Panc1 (cell line): ENCODE measurements at places on chromosomes 7 and 10. TPM values are rescaled to one million over a fixed set of nuclear protein-coding genes. Genes with fewer than 3 reads are reported as not detected.

The SMIM30 gene
- 10.1 TPM for total RNA-seq

DNA sequence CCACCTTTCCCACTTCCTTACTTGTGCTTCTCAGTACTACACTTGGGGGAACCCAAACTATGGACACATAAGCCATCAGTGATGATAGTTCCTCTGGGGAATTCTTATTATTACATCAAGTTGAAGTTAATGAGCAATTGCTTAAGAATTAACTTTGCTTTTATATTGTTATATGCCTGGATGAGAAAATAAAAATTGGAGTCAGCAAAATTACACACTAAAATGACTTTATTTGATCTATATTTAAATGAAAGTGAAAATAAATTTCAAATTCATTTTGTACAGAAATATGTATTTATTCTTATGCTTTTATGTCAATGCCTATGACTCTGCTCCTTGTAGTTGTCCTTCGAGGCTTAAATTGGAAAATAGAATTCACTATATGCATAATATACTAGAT is 149.4 kb upstream of the KCND2 start:
- no peak for DNase-seq

GRCh38 chr7:105766421-105767073 is 109.9 kb downstream of the ATXN7L1 start:
- DNase-seq = no peak

The ITIH5 gene
- total RNA-seq = not detected

GRCh38 chr7:120278773-120279172 is 5.8 kb downstream of the KCND2 start:
- DNase-seq = no peak

GRCh38 chr10:98445200-98445812 is 1.4 kb downstream of the HPS1 start:
- DNase-seq = no peak

DNA sequence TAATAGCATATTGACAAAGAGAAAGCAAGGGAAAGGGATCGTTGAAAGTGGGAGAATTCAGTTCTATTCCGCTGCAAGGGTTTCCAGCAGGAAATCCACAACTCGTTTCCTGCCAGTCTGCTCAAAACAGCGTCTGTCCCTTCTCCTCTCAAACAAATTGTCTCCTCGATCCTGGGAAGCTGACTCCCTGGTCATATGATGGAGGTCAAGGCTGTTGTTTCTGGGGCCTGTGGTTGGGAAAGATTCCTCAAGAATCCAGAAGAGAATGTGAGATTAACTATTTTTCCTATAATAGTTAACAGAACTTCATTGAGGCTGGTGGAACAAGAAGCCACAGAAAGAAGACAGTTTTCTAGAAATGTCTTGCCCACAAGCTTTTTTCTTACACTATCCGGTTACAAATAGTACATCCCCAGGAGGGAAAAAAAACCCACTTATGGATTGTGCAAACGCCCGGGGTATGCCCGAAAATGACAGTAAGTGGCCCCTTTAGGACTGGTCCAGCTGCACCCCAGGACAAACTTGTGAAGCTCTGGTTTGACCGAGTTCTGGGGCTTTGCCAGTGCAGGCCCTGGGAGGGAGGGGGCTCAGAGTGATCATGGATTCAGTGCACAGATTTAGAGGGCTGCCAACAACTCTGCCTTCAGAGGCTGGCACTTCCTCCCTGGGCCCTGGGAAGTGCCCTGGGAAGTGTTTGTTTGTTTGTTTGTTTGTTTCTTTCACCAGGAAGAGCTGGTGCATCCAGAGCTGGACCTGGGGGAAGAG is 49.4 kb upstream of the CTBP2 start:
- DNase-seq = no peak

The CYP2W1 gene
- 0.74 TPM for total RNA-seq

- DNase-seq = no peak
Measured at GRCh38 chr7:158805414-158805813, 23.9 kb downstream of the ESYT2 start.

DNA sequence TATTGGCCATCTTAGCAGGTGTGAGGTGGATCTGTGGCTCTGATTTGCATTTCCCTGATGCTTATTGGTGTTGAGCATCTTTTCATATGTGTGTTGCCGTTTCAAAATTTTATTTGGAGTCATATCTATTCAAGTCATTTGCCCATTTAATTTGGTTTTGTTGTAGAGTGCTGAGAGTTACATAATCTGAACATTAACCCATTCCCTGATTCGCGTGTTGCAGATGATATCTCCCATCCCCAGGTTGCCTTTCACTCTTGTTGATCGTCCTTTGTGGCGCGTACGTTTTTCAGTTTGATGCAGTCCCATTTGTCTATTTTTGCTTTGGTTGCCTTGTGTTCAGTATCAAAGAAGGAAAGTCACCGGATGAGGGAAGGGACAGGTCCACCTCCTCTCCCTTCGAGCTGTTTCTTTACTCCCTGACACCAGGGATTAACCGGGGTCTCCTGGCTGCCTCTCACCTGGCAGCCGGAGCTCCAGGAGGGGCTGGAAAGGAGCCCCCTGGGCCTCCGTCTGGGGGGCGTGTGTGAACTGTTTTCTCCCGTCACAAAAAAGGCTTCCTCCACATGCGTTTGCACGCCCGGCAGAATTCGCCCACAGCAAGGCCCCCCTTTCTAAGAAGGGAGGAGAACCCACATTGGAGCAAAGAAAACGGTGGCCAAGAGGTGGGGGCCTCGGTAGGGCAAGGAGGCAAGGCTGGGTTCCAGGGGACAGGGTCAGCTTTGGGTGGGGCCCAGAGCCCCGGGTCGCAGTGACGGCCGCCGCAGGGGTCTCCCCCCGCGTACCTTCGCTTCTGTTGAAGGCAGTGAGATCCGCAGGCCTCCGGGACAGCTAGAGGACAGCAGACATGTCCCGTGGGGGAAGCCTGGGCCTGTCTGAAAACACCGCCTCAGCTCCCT is 8.3 kb downstream of the MNX1 start:
- no peak for DNase-seq

- no peak for DNase-seq
Measured at GRCh38 chr7:101172854-101173751, 7.0 kb downstream of the NAT16 start.

GRCh38 chr7:42189535-42189934 is 47.5 kb downstream of the GLI3 start:
- DNase-seq = no peak

DNA sequence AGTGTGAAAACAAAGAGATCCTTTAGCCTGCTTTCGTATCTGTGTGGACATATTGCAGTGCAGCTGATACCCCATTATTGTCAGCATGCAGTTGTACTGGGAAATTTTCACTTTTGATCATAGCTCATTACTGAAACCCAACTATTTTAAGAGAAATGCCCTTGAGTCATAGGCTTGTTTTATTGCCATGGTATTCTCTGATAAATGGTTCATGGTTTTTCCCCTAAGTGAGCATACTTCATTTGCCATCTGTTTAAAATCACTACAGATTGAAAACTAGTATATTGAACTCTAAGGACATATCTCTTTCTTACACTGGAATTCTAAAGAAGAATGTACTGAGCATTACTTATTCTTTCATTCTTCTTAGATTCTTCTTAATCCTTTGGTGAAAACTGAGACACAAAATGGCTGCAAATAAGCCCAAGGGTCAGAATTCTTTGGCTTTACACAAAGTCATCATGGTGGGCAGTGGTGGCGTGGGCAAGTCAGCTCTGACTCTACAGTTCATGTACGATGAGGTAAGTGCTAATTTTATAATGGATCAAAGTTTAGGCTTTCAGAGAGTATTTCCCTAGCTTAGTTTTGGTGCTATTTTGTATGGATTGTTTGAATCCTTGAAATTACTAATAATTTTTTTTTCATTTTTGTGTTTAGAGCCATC is 63.0 kb downstream of the RALA start:
- DNase-seq = no peak

DNA sequence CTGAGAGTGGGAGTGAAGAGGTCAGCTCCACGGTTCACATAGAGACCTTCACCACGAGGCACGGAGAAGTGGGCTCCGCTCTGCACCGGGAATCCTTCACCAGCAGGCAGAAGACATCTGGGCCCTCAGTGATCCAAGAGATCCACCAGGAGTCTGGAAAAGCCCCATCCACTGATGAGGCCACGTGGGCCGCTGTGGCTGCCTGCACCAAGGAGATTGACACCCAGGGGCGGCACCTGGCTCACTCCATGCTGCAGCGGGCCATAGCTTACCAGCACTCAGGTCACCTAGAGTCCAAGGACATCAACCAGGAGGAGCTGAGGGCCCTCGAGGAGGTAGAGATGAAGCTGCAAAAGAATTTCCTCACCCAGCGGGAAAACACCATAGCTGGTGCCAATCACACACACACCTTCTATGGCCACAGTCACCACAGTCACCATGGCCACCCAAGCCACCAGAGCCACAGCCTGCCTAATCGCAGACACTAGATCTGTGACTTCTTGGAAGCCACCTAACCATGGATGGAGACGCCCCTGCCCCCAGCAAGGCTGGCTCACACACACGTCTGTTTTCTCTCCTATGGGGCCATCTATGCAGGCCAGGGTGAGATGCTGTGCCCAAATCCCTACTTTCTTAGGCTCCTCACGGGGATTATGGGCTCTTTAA is 694 bp downstream of the C10orf62 start:
- DNase-seq = no peak

DNA sequence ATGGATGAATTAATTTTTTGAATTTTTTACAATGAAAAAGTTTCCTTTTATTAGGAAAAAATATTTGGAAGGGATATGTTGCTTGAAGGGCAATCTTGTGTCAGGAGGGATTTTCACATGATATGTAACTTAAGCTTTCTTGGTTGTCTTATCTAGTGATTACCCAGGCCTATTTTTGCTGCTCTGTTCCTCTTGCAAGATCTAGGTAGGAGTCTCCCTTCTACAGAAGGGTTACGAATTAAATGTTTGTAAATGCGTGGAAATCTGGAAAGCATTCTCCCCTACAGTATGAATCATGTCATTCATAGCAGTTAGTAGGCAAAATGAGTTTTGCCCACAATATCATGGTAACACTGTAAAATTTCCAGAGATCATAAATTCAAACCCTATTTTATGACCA is 57.7 kb upstream of the CDK14 start:
- no peak for DNase-seq

The FFAR4 gene
- total RNA-seq = 0.92 TPM

The PRF1 gene
- not detected for total RNA-seq

GRCh38 chr10:72334196-72334824 is 20.4 kb downstream of the DNAJB12 start:
- DNase-seq = no peak

- no peak for DNase-seq
Measured at GRCh38 chr7:92039900-92040299, 94.4 kb downstream of the CYP51A1 start.

The ABCC2 gene
- total RNA-seq = 6.5 TPM

- no peak for DNase-seq
Measured at GRCh38 chr10:64731016-64731415, 1209.8 kb downstream of the REEP3 start.

DNA sequence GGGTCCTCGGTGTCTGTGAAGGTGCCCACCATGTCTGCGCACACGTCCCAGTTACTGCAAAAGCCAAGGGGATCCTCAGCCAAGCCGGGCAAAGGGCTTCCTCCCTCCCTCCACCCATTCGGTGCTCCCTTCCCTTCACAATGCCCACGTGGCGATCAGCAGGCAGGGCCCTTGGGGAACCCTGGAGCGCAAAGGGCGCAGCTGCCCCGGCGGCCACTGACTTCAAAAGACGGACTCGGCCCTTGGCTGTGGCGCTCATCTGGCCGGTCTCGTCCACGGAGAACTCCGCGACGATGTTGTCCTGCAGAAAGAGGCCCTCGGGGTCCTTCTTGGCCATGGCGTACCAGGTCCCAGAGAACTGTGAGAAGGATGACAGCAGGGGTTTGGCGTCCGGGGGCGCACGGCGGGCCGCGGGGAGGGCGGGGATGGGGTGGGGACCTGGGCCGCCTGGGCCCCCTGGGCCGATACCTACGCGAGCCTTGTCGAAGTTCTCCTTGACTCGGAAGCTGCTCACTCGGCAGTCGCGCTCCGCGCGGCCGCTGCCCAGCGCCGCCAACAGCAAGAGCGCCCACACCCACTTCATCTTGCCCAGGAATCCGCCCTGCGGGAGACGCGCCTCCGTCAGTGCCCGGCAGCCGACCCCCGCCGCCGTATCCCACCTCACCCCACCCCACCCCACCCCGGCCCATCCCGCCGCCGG is 439 bp downstream of the RBP4 start:
- no peak for DNase-seq

The HOXA10 gene
- 0.41 TPM for total RNA-seq

The AKR1D1 gene
- total RNA-seq = not detected

GRCh38 chr7:100469227-100470044 is 5.4 kb upstream of the SPACDR start:
- DNase-seq = peak; percentile 66

- DNase-seq = no peak
Measured at GRCh38 chr7:129882531-129882930, 70.2 kb downstream of the UBE2H start.

- no peak for DNase-seq
Measured at GRCh38 chr10:63673846-63674245, 152.6 kb downstream of the REEP3 start.

DNA sequence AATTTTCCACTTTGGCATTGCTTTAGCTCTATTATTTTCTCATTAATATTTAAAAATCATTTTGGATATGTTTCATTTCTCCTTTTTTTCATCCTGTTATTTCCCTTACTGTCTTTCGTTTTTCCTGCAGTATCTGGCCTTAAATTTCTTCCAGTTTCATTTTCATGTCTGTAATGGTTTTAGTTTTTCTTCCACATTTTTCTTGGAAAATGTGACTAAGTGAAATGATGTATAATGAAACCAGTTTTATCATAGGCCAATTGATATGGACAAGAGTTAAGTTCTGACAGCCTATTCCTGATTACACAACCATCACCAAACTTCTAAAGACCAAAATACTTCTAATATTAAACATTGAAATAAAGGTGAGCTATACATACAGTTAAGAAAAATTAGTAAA is 158.5 kb downstream of the LHFPL3 start:
- no peak for DNase-seq

The C7orf33 gene
- not detected for total RNA-seq

GRCh38 chr10:3111621-3112163 is 44.3 kb downstream of the PFKP start:
- DNase-seq = no peak

DNA sequence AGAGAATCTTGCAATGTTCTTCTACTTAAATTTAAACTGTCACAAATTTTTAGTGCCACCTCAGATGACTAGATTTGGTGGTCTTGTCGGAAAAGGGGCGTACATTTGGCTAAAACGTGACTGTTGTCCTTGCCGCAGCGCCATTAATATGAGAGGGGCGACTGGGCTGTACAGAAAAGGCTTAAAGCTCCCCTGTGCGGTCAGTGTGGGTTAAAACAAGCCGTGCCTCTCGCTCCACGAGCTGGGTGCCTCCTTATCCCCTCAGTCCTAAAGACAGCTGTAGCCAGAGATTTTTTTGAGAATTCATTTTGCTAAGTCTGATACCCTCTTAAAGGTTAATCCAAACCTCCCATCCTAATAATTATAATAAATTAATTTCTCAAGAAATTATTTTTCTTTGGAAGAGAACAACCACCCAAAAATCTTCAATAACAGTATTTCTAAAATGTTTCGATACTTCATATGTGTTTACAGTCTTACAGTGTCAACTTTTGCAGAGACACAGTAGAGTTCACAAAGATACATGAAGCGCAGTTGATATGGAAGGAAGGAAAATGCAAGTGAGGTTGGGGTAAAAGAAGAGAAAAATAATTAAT is 68.6 kb downstream of the C7orf25 start:
- no peak for DNase-seq

GRCh38 chr7:35037211-35037525 is at the start of gene DPY19L1:
Gene DPY19L1, minus strand, starts transcription at chr7:35037485. Its CDS starts 91 bp downstream, at chr7:35037394.
- no peak for DNase-seq

- peak; percentile 61 for DNase-seq
Measured at GRCh38 chr10:69237528-69238159, 17.5 kb downstream of the HKDC1 start.

- no peak for DNase-seq
Measured at GRCh38 chr7:106591146-106591545, 69.8 kb downstream of the CCDC71L start.
